ENCODE measurements at places on chromosomes 4 and X.

DNA sequence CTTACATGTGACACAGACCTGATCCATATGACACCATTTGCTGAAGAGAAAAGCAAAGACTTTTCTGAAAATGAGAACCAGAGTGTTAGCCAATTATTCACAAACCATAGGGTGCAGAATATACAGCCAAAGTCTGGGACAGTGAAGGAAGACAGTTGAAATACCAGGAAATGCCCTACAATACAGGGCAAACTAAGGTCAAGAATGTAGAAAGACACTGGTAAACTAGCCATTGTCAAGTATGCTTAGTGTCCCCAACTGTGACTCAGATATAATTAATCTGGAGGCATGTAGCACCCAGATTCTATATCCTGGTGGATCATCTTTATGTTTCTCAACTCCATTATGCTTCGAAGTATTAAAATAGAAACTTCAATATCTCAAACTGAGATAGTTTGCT lies 200.9 kb upstream of the FSTL5 start:
- no peak for DNase-seq

- no peak for DNase-seq
Measured at GRCh38 chr4:112982680-112983079, 66.8 kb upstream of the ANK2 start.

- DNase-seq = peak; percentile 14
Measured at GRCh38 chr4:181301735-181302710, 941.2 kb upstream of the TENM3 start.

DNA sequence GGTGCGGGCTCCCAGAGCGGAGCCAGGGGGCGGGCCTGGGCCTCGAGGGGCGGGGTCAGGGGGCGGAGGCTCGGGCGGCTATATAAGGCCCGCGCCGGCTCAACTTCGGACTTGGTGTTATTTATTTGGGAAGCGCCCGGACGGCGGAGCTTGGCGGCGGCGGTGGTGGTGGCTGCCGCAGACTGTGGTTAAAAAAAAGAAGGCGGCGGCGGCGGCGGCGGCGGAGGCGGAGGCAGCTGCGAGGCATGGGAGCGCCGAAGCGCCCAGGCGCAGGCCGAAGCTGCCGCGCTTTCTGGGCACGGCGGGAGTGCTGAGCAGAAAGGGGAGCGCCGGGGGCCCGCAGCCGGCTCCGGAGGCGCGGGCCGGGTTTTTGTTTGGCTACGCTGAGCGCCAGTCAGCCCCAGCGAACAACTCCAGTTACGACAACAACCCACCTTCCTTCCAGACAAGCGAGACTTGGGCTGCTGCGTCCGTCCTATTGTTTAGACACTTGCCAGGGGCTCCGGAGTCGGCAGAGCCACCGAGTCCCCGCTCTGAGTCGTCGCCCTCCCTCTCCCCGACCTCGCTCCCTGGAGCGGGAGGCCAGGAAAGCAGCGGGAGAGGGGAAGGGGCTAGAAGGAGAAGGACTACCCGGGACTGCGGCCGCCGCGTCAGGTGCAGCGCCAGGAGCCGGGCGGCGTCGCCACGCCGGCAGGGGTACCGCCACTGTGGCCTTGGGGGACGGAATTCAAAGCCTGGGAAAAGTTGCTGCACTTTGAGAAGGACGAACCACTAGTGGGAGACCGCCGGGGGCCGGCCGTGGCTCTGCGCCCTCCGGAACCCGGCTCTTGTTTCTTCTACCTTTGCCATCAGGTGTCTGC lies at the start of gene SLIT2:
TSS of gene SLIT2 (plus strand) at position 110 of the 860 bp plus-strand sequence. CDS start 1,911 bp downstream, outside the sequence.
- DNase-seq = peak; percentile 93

- DNase-seq = peak; percentile 34
Measured at GRCh38 chr4:153189016-153189801, 15.0 kb upstream of the TRIM2 start.
